Peyer's patch (tissue), 4 donors: ENCODE measurements at places on chromosomes 4 and X. TPM values are rescaled to one million over a fixed set of nuclear protein-coding genes. Genes with fewer than 3 reads are reported as not detected.

DNA sequence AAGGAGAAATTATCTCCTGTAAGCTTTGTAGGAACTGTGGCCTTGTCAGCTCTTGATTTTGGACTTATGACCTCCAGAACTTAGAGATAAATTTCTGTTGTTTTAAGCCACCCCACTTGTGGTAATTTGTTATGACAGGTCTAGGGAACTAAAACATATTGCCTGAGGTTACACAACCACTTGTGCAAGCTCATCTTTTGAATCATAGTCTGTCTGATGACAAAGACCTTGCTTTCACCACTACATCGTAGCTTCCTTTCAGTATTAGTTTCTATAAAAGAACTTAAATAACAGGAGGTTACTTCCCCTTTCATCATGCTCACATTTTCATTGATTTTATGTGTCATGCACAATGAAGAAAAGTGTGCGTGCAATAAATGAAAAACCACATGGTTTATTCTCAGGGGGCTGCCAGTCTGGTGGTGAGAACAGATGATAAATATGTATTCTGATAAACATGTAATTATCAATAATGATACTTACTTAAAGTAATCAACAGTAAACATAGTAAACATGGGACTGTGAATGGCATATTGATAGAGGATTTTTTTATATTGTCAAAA is 690.0 kb upstream of the HS3ST1 start:
- DNase-seq: no peak

Gene HAND2
- total RNA-seq: 40.4 TPM

DNA sequence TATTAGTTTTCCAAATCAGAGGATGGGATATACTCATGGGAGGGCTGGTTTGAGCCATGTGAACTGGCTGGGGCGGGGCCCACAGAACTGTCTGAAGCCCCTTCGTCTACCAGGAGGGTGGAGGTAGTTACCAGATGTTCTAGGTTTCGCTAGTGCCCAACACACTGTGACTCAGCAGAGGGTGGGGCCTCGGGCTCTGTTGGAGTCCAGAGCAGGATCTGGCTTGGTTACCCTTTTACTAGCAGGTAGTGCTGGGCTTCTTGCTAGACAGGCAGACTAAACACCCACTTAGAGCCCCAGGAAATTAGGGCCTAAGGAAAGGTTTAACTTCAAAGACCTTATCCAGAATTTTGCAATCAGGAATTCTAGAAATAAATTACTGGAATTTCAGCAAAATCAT is 56.2 kb upstream of the CHRDL1 start:
- no peak for DNase-seq

DNA sequence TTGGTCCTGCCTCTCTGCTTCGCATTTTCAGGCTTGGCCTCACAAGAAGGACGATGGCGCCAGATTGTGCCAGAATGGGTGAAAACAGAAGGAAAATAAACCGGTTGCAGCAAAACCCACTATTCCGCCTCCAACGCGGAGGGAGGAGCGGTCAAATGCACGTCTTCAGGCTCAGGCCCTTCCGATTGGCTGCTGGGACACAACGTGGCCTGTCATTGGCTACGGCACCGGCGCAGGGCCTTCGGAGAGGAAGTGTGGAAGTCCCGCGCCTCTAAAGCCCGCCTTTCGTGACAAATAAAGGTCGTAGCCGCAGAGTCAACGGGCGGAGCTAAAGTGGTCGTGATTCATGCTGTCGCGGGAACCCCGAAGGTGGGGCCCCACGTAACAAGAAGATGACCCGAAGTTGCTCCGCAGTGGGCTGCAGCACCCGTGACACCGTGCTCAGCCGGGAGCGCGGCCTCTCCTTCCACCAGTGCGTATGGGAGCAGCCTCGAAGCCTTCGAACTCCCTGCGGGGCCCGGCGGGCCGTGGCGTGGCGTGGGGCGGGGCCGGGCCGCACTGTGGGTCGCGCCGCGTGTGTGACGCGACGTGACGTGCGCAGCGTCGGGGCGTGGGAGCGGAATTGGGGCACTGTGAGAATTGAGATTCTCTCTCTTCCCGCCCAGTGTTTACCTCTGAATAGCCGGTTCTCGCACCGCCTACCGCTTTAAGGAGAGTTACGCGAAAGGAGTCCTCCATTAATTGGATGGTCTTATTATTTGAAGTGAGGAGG is at the start of gene THAP9:
Gene THAP9, plus strand, starts transcription at position 325 of the 772 bp plus-strand sequence. Its CDS starts 68 bp downstream, at position 393.
- DNase-seq: peak; percentile 98

Gene PNMA3
- 5.0 TPM for total RNA-seq

DNA sequence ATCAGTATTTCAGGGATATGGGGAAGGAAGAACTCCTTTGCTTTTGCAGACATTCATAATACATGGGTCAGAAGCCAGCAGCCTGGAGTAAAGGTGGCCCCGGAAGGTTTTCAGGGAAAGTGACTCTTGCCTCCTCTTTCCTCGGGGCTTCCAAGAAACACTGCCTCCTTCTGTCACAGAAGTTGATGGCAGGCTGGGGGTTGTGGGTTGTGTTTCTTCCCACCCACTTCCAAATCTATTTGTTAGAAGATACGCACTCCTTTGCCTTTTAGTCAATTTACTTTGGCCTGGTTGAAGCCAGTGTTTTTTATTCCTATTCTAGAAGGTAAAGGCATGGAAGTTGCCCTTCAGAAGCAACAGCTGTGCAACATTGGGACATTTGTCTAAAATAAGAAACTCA is 19.7 kb downstream of the KIT start:
- no peak for DNase-seq

DNA sequence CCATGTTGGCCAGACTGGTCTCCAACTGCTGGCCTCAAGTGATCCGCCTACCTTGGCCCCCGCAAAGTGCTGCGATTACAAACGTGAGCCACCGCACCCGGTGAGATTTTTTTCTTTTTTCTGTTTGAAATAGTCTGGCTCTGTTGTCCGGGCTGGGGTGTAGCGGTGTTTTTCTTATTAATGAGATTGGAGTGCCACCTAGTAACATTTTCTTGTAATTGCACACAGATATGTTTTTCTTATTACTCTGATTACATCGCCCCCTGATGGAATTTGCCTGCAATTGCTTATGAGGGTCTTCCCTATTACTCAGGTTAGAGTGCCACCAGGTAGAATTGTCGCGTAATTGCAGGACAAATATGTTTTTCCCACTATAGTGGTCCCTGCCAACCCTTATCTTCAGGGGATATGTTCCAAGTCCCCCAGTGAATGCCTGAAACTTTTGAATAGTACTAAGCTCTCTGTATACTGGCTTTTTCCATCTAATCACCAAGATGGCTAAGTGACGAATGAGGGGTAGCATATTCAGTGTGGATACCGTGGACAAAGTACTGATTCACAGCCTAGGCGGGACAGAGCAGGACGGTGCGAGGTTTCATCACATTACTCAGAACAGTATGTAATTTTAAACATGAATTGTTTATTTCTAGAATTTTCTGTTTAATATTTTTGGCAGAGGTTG is 8.6 kb upstream of the PDHA1 start:
- DNase-seq: no peak

Gene MAGEE2
- not detected for total RNA-seq

- DNase-seq: no peak
Measured at GRCh38 chrX:2664502-2664901, 26.6 kb upstream of the CD99 start.
